Hematopoietic multipotent progenitor cell treated with erythropoietin and hydrocortisone succinate and interleukin-3 and kit ligand, for 4 days (in vitro differentiated cells): ENCODE measurements at places on chromosomes 2 and 18.
A peak's percentile ranks its signal among the peaks of the same experiment; 100 is the strongest.

- DNase-seq, result peak; percentile 60
Measured at GRCh38 chr2:218745160-218745558, 34.5 kb downstream of the TTLL4 start.

DNA sequence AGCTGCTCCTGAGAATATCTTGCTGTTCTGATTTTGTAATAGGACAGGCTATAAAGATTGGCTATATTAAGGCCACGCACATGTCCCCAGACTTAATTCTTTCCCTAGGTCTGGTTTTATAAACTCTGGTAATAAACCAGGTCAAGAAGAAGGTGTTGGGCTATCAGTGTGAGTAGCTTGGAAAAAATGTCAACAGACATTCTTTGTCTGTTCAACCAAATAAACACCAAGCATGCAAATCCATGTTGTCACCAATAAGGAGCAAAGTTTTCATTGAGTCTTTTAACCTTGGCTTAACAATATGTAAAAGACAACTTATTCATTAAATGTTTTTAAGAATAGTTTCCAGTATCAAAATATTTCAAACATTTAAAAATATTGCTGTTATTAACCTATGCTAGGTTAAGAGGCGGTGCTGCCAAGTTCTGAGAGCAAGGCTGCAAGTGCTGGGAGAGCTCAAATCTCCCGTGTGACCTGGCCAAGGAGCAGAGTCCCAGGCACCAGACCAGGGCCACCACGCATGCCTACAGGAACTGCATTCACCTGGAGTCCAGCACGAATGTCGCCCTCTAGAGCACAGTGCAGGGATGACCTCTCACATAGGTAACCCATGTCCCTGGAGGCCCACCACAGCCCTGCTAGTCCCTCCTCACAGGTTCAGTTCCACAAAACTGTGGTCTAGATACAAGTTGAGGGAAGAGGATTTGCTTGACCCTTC is 120.5 kb upstream of the POU3F3 start:
- DNase-seq, result peak; percentile 60

- DNase-seq, result no peak
Measured at GRCh38 chr2:60096556-60096955, 456.9 kb downstream of the BCL11A start.

DNA sequence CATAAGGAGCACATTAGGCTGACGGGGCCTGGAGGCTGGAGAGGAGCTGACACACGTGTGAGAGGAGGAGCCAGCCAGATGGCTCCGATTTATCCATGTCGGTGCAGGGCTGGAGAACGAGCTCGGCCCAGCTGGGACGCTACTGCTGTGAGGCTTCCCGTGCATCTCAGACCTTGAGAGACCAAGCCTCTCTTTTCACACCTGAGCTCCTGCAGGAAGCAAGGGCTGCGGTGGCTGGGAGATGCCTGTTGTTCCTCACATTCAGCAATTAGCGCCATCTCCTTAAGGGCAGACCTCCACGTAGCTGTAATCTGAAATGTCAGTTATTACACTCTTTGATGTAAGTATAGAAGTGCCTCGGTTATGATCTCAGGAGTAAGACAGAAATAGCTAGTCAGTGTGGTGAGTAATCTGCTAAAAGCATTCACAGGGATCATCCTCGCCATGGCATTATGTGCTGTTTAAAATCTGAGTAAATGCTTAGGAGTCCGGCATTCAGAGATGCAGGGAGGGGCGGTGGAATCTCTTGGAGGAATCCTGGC is 107.9 kb downstream of the PRKCE start:
- no peak for DNase-seq

DNA sequence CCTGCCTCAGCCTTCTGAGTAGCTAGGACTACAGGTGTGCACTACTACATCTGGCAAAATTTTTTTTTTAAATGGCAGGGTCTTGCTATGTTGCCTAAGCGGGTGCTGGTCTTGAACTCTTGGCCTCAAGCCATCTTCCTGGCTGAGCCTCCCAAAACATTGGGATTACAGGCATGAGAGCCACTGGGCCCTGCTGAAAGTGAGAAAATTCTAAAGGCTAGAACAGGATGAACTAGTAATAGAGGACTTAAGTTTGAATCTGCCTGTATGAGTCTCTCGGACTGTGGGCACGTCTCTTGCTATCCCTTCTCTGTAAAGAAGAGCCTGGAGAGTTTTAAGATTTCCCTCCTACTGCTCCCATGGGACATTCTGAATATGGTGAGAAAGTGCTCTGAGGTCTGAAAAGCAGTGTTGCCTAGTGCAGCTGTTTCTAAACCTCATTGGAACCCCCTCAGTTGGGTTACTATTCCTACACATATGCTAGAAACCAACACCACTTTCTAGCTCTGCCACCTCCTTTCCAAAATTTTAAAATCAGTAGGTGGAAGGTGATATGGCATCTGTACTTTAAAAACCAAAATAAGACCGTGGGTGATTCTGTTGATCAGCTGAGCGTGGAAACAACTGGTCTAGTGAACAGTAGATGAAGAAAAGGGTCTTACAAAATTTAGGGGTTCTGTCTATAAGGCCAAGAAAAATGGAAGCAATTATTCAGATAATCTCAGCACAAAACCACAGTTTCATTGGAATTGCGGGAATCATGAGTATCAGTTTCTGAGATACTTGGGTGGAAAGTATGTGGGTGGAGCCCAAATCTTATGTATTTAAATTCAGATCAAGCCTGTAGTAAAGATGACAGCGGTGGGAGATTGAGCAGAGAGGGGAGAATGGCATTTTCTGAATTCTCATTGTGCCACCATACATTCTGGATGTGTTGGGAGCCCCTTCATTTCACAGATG is 259.8 kb upstream of the CXCR4 start:
- no peak for DNase-seq

GRCh38 chr2:225766431-225766830 is 366.9 kb downstream of the NYAP2 start:
- no peak for DNase-seq

GRCh38 chr2:24073816-24074215 is 2.3 kb downstream of the SF3B6 start:
- DNase-seq, result no peak

DNA sequence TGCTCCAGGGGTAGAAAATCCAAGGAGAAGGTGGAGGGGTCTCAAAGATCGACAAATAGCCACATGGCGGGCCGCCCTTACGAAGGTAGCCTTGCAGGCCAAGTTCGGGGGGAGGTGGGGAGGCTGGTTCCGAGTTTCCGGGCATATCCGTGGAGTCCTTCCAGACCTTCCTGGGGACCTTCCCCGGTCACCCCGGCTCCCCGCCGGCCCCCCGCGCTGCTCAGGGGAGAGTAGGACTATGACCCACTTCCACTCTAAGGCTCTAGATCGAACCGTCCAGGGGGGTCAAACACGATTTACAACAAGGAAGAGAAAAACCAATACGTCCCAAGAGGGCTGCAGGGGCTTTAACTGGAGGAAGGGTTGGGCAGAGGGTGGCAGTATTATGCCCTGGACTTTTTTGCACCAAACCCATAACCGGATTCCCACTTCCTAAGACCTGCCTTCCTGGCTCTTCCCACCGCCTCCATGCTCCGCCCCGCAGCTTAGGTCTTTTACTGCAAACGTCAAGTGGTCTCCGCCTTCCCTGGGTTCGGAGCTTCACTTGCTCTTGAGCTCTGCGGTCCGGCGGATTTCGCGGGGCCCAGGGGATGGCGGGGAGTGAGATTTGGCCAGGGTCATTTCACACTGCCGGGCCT is 779 bp upstream of the LYPD6 start:
- DNase-seq, result peak; percentile 43

- DNase-seq, result peak; percentile 98
Measured at GRCh38 chr2:157876066-157876785, at the start of gene ACVR1. Gene ACVR1, minus strand, starts transcription at chr2:157876330. Its CDS starts 76,837 bp downstream, at chr2:157799493.

- no peak for DNase-seq
Measured at GRCh38 chr2:227351639-227352038, 26.6 kb downstream of the MFF start.

- DNase-seq, result no peak
Measured at GRCh38 chr2:217121565-217121964, 261.7 kb upstream of the TNP1 start.

DNA sequence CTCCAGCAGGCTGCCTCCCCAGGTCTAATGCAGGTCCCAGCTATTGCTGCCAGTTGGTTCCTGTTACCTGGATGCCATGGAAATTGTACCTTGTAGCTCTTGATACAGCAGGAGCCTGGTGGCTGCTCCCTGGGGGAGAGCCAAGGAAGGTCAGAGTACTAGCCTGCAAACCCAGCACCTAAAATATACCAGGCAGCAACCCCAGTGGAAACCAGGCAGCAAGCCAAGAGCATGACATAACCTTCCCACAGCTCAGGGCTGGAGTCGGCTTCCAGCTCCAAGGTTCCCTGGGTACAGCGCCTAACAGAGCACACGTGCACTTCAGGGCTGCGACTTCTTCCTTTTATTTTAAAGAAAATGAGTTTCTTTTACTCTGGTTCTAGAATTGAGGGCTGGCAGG is 30.3 kb downstream of the TNP1 start:
- peak; percentile 60 for DNase-seq

GRCh38 chr2:96900237-96900636 is 30.4 kb upstream of the SEMA4C start:
- DNase-seq, result no peak

- DNase-seq, result no peak
Measured at GRCh38 chr2:7766088-7766722, 849.0 kb downstream of the RNF144A start.

DNA sequence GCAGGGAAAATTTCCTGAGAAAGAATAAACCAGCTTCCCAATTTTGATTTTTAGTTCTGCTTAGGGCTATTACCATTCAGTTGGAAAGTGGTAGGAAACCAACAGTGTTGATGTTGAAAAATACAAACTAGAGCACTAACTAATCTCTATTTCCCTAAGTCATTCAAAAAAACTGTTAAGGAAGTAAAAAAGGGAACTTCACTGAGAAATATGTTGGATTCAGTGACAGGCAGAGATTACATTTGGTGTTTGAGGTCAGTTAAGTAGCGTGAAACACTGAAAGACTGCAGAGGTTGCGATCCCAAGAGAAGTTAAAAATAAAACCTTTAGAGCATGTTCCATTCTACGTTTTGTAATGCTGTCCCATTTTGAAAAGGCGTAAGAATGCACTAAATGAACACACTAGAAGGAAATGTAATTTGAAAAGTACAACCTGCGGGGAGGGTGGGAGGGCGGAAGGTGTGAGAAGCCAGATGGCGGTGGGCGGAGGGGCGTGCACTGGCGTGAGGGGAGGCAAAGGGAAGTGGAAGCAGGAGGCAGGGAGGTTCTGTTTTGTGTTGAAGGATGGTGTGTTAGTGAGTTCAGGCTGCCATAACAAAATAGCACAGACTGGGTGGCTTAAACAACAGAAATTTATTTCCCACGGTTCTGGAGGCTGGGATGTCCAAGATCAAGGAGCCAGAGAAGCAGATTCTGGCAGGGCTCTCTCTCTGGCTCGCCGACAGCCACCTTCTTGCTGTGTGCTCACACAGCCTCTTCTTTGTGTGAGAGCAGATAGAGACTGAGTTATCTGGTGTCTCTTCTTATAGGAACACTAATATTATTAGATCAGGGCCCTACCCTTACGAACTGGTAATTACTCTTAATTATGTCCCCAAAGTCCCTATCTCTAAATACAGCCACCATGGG is 94.3 kb upstream of the KCTD1 start:
- DNase-seq, result peak; percentile 72

- peak; percentile 57 for DNase-seq
Measured at GRCh38 chr2:113979191-113980128, 89.6 kb downstream of the ACTR3 start.

DNA sequence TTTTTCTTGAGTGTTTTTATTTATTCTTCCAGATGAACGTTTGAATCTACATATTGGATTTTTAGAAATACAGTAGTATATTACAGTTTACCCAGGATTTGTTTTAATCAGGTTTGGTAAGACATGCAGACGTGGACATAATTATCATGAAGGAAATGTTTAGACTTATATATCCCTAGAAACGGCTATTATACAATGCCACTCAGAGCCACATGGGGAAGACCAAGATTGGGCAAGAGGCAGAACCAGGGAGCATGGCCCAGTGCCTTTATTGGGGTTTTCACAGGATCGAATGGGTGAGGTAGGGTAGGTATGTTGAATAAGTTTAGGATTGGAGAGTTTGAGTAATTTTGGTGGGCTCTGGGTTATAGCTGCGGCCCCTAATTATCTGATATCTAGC is 212.2 kb downstream of the CAMKMT start:
- no peak for DNase-seq

DNA sequence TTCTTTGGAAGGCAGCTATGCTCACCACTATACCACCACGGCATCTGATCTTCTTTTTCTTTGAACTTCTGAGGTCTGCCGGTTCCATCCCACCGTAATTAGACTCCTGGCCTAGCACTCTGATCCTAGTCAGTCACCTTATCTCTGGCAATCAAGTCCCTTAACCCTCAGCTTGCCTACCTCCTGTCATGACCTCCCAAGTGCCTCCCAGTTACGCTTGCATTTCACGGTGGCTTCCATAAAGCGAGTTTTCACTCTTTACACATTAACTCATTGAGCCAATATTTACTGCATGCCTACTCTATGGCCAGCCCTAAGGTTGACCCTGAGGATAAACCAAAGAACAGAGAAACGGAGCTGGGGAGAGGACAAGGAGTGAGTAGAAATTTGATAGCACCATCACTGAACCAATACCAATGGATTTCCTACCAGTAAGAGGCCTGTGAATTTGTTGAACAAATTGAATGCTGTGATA is 37.8 kb upstream of the TMEM182 start:
- no peak for DNase-seq

DNA sequence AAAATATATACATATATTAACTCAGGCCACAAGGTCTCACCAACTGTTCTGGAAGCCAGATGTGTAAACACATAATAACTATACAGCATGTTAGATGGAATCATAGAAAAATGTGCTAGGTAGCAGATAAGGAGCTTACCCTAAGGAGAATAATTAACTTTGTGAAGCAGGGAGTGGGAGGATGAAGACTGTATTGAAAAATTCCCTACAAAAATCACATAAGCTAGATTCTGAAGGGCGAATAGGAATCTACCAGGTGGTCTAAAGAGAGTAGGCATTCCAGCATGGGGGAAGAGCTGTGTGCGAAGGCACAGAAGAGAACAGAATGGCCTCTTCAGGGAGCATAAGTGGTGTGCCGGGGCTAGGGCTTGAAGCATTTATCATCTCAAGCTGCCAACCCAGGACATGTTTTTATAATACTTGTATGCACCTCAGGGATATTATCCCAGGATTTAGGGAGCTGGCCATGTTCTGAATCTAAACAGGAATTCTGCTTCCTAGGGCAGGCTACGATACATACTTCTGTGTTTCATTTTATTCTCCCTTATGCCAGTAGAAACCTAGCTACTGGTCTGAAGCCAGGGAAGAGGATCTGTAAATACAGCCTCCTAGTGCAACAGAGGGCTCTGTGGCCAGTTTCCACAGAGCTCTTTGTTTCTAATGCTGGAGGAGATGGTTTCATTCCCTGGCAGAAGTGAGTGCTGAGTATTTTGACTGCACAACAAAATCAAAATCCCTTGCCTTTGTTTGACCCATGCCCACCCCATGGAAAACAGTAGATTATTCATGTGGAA is 56.7 kb downstream of the NEMP2 start:
- DNase-seq, result peak; percentile 69

DNA sequence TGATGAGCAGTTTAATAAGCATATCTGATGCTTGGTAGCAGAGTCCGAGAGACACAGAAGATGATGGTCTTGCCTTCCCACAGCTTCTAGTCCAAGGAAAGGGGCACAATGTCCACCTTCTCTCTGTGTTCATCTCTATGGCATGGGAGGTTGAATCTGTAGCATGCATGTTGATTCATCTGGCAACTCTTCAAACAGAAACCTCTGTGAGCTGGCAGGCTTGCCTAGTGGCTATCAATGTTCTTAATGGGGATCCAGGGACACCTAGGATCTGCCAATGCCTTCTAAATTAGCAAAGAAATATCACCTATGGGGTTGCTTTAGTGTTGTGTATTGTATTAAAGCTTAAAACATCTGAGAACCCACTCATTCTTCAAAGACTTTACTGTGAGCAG is 170.8 kb downstream of the INO80D start:
- DNase-seq, result no peak
